Naive B cell (primary cell): ENCODE measurements at places on chromosomes 6 and 20.

DNA sequence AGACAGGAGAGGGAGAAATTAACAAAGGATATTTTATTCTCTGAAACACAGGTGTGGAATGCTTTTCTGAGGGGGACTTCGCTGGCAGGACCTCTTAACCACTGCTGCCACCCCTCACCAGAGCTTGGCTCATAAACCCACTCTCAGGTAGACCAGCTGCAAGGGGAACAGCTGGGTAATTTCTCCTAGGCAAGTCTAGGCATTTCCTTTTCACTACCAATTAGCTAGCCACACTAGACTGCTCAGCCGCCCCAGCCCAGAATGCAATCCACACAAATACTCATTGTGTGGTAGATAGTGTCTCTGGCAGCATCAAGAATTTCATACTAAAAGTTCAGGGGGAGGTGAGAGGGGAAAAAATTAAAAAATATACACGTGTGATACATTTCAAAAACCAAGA is 267.6 kb upstream of the ID4 start:
- no peak for DNase-seq

GRCh38 chr20:11182720-11183119 is 508.9 kb upstream of the JAG1 start:
- no peak for DNase-seq

- no peak for DNase-seq
These were observed 3.3 kb upstream of the ULBP3 start for GRCh38 chr6:150072201-150072600.

DNA sequence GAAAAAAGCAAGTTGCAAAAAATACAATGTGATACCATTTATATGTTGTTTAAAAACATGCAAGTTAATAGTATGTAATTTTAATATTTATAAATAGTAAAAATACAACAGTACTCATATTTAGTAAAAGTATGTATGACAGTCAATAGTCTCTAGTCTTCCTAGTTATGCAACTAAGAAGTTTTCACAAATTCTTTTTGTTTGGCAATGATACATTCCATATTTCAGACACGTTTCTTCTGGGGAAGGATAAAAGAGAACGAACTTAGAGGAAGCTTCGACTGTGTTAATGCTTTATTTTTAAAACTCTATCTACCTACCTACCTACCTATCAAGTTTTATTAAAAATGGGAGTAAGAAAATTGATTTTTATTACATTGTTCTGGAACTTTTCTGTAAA is 77.7 kb downstream of the UBE3D start:
- DNase-seq = no peak

DNA sequence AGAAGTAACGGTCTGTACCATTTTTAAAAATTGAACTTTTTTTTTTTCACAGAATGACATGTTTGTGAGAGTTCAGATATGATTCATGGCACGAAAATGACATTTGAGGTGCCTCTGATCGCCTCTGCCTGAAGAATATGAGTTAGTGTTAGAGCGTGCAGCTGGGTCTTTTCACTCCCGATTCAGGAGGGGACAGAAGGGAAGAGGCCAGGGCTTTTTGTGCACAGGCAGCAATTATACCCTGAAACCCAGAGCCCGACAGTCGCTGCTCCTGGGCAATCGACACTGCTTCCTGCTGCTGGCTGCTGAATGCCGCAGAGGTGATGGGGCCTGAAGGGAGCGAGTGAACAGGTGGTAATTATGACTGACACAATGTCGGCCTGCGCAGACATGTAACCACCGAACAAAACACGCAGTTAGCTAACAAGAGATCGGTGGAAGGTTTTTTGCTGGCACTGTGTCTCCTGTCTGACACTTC is 652.0 kb upstream of the NOX3 start:
- DNase-seq = no peak
